ENCODE measurements at places on chromosomes 2 and 18. TPM values are rescaled to one million over a fixed set of nuclear protein-coding genes. Genes with fewer than 3 reads are reported as not detected.

Gene ZC3H6
- 6.8 TPM for total RNA-seq

- no peak overlapping the region for H3K27ac ChIP-seq
- H3K36me3 ChIP-seq, result peaks cover 4% of the 10 kb centered on the region
- H3K4me3 ChIP-seq, result no peak overlapping the region
- H3K27me3 ChIP-seq, result no peaks in the 10 kb centered on the region
These were observed 34.4 kb downstream of the ACYP2 start for GRCh38 chr2:54149638-54150441.

GRCh38 chr2:3021720-3022119 lies 355.9 kb downstream of the EIPR1 start:
- peaks cover 3% of the 10 kb centered on the region for H3K36me3 ChIP-seq
- no peak overlapping the region for H3K4me3 ChIP-seq
- DNase-seq, result no peak
- no peaks in the 10 kb centered on the region for H3K4me1 ChIP-seq

- H3K4me1 ChIP-seq, result peaks cover 7% of the 10 kb centered on the region
- no peaks in the 10 kb centered on the region for H3K27me3 ChIP-seq
- no peak overlapping the region for H3K4me3 ChIP-seq
These were observed 334.5 kb downstream of the NBAS start for GRCh38 chr2:15226661-15227060.

DNA sequence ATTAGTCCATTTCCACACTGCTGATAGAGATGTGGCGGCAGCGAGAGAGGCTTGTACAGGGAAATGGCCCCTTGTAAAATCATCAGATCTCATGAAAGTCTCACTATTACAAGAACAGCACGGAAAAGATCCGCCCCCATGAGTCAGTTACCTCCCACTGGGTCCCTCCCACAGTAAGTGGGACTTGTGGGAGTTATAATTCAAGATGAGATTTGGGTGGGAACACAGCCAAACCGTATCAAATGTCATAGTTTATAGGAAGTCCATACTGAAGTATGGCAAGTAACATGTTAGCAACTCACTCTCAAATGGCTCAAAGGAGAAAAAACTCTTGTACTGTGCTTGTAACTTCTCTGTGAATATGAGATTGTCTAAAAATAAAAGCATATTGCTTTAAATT lies 56.1 kb downstream of the FARP2 start:
- peaks cover 5% of the 10 kb centered on the region for H3K27me3 ChIP-seq
- H3K36me3 ChIP-seq, result peaks cover 37% of the 10 kb centered on the region
- DNase-seq, result no peak
- H3K4me1 ChIP-seq, result peaks cover 4% of the 10 kb centered on the region
- H3K27ac ChIP-seq, result no peak overlapping the region
- peak overlapping the region; percentile 37 for H3K4me3 ChIP-seq

- no peaks in the 10 kb centered on the region for H3K36me3 ChIP-seq
- peaks cover 2% of the 10 kb centered on the region for H3K4me1 ChIP-seq
- DNase-seq, result no peak
- H3K27me3 ChIP-seq, result peaks cover 1% of the 10 kb centered on the region
- no peak overlapping the region for H3K27ac ChIP-seq
- H3K4me3 ChIP-seq, result no peak overlapping the region
These were observed 159.7 kb upstream of the CDH20 start for GRCh38 chr18:61173554-61173953.

DNA sequence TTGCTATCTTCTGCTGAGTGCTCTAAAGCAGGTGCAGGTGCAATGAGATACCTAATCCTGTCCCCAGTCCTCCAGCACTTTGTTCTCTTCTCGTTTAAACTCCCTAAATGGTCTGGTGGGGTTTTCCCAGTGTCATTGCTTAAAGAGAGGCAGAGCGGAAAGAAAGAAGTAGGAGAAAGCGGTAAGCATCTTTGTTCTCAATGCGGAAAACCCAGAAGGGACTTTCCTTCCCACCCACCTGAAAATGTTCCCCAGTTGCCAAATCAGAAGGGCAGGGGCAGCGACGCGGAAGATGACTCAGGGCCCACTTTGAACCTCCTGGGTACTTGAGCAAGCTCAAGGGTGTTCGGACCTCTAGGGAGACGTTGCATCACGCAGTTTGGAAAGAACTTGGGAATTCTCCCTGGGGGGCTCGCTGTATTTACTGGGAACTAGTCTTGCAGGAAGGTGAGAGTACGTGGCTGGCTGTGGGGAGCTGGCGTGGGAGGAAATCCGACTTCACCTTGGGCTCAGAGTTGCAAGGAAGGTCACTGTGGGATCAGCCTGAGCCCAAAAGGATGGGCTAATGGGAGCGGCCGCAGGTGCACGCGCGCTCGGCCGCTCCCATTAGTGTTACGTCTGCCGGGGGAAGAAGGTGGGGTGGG lies 589 bp upstream of the SGPP2 start:
- no peak for DNase-seq
- peaks cover 11% of the 10 kb centered on the region for H3K27me3 ChIP-seq
- peak overlapping the region; percentile 28 for H3K27ac ChIP-seq
- H3K4me1 ChIP-seq, result peaks cover 27% of the 10 kb centered on the region
- H3K4me3 ChIP-seq, result peak overlapping the region; percentile 10

DNA sequence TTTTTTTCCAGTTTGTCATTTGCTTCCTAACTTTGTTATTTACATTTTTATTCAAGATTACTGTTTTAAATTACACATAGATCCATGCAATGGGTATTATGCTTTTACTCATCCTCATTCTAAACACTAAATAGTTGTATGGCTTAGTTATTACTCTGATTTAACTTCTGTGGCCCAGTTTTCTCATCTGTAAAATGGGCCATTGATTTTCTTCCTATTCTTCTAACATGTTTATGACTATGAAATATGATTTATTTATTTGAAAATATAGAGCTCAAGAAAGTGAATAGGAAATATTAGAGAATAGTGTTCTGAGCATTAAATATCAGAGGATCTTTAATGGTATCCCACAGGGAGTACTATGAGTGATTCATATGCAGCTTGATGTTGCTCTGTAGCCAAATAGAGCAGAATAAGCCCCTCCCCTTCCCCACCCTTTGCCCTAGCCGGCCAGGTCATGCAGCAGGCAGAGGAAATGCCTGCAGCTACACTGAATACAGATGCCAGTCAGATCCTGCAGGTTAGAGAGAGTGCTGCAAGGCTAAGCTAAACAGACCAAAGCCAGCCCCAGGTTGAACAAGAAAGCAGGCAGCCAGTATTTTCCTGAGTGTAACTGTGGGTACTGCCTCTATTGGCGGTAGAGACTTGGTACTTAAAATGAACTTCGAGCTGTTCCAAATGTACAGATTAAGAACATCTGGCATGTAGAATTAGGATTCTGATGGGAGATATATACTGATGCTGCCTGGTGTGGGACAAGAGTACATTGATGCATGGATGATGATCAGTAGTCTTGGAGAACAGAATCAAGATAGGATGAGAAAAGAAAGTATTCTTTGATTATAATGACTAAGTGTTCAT lies 11.7 kb upstream of the ACYP2 start:
- no peaks in the 10 kb centered on the region for H3K27me3 ChIP-seq
- H3K36me3 ChIP-seq, result no peaks in the 10 kb centered on the region
- peaks cover 8% of the 10 kb centered on the region for H3K4me1 ChIP-seq
- H3K27ac ChIP-seq, result no peak overlapping the region

All from endothelial cell (in vitro differentiated cells).